ENCODE measurements at places on chromosomes 3 and 15. TPM values are rescaled to one million over a fixed set of nuclear protein-coding genes. Genes with fewer than 3 reads are reported as not detected.

RNF7 gene
- 51.4 TPM for total RNA-seq

SHC4 gene
- total RNA-seq = 0.30 TPM

HIGD2B gene
- not detected for total RNA-seq

GRCh38 chr3:179565496-179565895 lies 2.8 kb downstream of the ACTL6A start:
- peak; percentile 12 for DNase-seq

GRCh38 chr15:99656205-99656604 lies 77.0 kb downstream of the LYSMD4 start:
- DNase-seq = no peak

DNA sequence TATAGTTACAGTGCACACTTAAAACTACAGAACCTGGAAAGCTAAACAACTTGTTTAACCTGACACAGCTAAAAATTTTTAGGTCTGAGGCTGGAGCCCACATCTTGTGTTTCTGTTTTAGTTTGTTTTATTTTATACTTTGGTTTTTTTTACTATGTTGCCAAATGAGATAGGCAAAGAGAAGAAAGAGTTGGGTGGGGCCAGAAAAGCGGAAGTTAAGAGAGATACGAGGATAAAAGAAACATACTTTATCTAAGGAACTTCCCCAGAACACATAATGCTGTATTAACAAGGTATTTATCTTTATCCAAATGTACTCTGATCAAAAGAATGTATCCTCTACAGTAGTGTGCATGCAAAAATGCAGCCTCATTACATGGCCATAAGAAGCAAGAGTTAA lies 1145.7 kb downstream of the EPHA3 start:
- DNase-seq = no peak

GRCh38 chr3:2985479-2985878 lies 124.7 kb downstream of the IL5RA start:
- DNase-seq = no peak

DNA sequence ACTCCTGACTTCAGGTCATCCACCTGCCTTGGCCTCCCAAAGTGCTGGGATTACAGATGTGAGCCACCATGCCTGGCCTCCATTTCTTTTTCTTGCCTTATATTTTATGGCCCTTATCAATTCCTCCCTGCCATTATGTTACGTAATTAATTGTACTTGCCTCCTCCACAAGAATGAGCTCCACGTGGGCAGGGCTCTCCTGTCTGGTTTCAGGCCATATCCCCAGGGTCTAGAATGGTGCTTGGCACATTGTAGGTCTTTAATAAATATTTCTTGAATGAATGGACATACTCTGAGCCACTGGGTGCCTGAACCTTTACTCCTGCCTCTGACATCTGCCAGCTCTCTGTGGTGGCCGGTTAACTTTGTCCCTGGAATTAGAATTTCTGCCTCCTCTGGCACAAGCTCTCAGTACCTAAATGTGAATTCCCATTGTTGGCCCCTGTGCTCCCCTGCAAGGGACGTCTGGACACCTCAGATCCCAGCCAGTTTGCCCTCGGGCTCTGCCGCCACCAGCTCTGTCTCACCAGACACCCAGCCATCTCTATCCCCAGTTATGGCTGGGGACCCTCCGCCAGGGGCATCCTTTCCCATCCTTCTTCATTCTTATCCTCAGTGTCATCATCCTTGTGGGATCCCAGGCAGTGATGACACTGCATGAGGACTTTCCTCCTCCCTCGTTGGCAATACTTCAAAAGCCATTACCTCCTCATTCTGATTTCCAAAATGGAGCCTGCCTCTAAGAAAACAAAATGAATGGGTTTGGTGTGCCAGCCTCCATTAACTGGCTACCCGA lies 165.6 kb upstream of the SMAD3 start:
- DNase-seq = no peak

ANKRD63 gene
- total RNA-seq = not detected

DNA sequence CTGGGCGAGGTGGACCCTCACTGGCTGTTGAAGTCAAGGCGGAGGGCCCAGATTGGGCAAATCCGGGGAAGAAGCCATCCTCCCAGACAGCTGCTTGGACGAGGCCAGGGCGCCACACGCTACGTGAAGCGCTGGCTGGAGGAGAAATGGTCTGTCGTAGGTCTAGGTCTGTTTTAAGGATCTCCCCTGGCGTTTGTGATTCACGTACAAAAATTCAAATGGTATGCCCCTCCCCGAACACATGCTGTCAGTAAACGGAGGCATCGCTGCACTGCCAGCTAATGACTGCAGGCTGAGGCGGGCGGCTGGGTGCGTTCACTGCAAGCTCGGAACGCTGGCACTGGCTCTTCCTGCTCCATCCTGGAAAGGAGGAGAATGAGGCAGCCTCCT lies 69.9 kb downstream of the EPHB3 start:
- DNase-seq = no peak

- no peak for DNase-seq
Observed at GRCh38 chr15:62107571-62108121, 40.9 kb downstream of the C2CD4A start.

A4GNT gene
- not detected for total RNA-seq

IVD gene
- total RNA-seq = 38.4 TPM

VEPH1 gene
- not detected for total RNA-seq

MRPL47 gene
- total RNA-seq = 32.5 TPM

DNA sequence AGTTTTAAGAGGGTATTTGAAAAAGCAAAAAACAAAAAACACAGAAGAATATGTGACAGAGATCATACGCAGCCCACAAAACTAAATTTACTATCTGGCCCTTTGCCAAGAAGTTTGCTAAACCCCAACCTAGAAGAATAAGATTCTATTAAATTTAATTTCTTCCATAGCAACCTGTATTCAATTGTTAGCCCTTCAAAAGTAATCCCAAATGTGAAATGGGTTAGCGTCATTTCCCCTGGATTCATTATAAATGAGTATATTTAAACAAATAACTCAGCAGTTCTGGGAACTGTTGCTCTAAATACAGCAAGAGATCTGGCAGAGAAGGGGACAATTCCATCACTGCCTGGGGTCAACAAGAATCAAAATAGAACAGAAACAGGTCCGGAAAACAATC lies 56.8 kb downstream of the CERS3 start:
- DNase-seq = no peak

DNA sequence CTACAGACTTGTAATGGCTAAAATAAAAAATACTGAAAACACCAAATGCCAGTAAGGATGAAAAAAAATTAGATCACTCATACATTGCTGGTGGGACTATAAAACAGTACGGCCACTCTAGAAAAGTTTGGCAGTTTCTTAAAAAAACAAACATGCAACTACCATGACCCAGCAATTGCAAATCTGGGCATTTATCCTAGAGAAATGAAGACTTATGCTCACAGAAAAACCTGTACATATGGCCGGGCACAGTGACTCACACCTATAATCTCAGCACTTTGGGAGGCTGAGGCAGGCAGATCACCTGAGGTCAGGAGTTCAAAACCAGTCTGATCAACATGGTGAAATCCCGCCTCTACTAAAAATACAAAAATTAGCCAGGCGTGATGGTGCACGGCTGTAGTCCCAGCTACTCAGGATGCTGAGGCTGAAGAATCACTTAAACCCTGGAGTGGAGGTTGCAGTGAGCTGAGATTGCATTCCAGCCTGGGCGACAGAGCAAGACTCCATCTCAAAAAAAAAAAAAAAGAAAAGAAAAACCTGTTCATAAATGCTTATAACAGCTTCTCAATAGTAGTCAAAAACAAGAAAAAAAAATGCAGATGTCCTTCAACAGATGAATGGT lies 5.6 kb downstream of the TP53BP1 start:
- no peak for DNase-seq

EPB42 gene
- not detected for total RNA-seq

SEMA3G gene
- total RNA-seq = 0.15 TPM

DNA sequence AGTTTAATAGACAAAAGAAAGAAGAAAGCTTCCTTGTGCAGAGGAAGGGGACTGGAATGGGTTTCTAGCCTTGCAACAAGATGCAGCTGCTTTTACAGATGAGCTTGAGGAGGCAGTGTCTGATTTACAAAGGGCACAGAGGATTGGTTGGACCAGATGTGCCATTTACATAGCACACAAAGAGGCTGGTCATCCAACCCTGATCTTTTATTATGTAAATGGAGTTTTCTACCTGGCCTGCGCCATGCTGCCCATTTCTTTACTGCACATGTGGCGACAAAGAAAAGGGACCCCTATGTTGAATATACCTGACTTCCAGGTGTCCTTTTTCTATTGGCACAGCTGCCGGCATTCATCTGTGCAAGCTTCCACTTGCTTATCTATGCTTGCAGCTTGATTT lies 409.4 kb upstream of the FRG2C start:
- no peak for DNase-seq

DNA sequence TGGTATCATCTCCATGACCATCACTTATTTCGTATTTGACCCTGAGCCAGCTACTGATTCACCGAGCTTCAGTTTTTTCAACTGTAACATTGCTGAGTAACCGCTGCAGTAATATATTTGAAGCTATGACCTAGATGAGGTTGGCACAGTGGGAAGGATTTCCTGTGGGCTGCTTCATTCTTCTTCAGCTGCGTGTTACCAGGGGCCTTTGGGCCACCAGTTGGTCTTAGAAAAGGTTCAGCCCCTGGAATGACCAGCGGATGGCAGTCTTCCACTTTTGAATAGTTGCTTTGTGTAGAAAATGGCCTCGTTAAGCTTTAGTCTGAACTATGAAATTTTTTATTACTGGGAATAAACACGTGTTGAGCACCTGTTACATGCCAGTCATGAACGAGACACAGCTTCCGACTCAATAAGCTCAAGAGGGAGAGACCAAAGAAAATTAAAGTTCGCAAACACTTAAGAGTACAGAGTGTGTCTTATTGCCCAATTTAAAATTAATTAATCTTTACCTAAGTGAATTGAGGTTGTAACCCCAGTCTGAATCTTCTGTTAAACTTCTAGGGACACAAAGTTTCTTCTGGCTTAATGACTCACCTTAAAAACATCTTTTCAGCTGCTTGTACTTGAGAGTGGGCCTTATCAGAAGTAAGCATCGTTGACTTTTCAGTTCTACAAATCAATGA lies 57.6 kb upstream of the NR2E3 start:
- DNase-seq = no peak

ACAN gene
- total RNA-seq = not detected

DNA sequence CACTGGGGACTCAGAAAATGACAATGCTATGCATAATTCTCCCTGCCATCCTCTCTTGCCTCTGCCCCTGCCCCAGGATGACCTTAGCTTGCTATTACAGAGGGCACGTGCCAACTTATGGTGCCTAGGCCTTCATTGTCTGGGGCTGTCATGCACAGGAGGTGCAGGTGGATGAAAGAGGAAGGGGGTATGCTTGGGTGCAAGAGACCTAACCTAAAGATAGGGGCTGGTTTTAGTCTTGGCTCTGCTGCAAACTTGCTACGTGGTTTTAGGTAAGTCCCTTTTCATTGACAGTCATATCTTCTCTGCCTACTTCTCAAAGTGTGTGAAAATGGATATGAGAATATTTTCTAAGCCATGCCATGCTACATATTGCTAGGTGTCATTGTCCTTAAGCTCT lies 161.3 kb downstream of the EPHB1 start:
- no peak for DNase-seq

ERC2 gene
- total RNA-seq = not detected

Data from activated CD4-positive, alpha-beta T cell treated with anti-CD3 and anti-CD28 coated beads, Interleukin-2, amount 10 ng/mL, durations not matched to agents 7 days and 5 days (primary cell).